ENCODE measurements at places on chromosomes 4 and X.

- DNase-seq = no peak
These were observed 1597.8 kb upstream of the PCDH10 start for GRCh38 chr4:131551306-131551705.

- no peak for DNase-seq
These were observed 32.1 kb upstream of the RAPGEF2 start for GRCh38 chr4:159070742-159071141.

DNA sequence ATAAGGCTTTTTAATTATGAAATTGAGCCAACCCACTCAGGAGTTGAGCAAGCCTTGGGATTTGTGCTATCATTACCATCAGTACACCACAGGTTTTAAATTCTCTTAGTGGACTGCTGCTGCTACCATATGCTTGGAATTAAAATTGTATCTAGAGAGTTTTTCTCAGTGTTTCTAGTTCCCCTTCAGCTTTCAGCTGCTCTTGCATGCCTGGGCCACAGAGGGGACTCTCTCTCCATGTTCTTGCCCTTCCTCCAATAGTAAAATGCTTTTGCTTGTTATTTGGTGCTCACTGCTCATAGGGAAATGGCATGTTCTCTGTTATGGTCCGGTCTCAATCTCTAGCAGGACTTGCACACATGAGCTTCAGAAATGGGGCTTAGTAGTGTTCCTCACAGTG lies 101.9 kb downstream of the IGSF1 start:
- no peak for DNase-seq

DNA sequence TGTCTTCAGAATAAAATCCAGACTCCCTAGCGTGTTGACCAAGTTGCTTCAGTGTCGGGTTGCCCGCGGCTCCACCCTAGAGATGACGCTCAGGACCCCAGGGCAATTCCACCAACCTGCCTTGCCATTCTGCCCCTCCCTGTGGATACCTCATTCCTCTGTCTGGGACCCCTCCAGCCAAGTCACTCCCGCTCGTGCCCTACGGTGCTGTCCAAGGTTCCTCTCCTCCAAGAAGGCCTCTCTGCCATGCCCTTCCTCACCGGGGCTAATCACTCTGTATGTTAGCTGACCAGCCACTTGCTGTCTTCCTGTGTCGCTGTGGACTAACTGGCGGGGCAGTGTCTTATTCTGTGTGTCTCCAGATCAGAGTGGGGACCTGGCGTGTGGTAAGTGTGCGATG lies 46.6 kb downstream of the TENM3 start:
- no peak for DNase-seq

DNA sequence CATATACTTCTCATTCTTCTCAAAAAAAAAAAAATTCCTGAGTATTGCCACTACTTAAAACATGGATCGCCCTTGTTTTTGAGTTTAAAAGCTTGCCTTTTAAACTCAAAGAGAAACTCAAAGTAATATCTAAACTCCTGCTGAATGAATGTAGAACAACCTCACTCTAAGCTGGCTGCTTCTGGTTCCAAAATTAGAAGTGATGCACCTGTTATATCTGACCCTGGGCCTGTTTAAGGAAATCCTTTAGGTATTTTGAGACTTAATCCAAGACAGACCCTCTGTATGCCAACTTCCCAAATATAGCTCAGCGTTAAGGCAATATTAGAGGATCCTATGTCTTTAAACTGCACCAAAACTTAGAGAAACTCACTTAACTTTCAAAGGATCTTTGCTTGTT lies 1.8 kb upstream of the OTUD4 start:
- DNase-seq = no peak

DNA sequence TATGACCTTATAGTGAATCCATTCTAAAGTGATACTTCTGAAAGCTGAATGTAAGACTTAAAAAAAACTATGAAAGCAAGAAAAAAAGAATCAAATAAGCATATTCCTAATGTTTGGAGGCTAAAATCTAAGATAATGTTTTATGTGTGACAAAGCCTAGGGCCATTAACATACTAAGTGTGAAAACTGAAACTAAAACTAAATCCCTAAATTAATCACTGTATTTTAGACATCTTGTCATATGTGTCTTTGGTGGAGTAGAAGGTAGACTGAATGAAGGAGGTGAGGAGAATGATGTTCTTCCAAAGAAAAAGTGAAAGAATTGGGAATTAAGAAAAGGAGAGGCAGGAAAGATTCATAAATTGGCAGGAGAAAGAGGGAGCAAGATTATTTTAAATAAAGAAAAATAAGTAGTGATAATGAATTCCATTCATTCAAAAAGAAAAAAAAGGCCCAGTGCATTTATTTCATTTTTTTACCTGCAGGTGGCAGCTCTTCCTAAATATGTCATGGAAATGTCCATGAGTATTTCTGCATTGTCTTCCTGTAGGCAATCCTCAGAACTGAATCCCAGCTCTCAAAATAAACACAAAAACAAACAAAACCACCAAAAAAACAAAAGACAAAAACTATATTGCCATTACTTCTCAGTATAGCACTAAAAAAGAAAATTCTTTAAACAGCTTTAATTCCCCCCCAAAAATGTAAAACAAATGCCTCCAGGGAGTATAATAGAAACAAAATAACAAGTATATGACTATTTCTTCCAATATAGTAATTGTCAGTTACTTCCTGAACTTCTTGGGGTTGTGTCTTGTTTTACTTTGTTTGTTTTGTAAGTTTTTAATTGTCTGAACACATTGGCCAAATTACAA lies 17.0 kb upstream of the AP1AR start:
- no peak for DNase-seq

DNA sequence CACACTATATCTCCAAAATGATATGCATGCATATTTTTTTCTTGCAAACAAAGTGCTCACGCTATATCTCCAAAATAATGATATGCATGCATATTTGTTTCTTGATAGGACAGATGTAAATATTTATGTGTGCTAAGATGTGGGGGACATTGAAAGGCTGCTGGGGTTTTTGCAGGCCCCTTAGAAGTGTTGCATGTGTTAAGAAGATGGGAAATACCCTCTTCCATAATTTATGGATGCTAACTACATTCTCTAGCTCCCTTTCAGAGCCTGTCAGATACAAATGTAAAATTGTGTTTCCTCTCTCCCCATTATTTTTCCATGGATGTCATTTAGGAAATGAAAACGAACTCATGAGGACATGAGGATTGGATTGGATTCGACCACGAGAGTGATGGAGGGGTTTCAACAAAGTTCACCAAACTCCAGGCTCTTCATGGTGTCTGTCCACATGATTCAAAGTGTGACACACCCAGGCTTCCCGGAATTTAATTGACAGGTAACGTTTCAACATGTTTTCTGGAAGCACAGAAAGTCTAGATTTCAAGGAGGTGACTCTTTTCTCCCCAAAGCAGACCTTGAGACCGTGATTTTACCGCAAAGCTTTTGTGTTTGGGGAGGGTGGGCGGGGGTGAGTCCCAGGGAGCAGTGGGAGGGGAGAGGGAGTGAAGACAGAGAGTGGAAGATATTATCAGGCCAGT lies 94.4 kb upstream of the CD99 start:
- no peak for DNase-seq

- no peak for DNase-seq
These were observed 118.2 kb downstream of the EPHA5 start for GRCh38 chr4:65552057-65552456.

DNA sequence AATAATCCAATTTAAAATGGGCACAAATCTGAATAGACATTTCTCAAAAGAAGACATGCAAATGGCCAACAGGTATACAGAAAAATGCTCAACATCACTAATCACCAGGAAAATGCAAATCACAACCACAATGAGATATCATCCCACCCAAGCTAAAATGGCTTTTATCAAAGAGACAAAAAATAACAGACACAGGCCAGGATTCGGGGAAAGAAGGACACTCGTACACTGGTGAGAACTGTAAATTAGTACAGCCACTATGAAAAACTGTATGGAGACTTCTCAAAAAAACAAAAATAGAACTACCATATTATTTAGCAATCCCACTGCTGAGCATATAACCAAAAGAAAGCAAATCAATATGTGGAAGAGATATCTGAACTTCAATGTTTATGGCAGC lies 8.5 kb downstream of the SPP1 start:
- DNase-seq = no peak

Data from stimulated activated CD8-positive, alpha-beta memory T cell treated with anti-CD3 and anti-CD28 coated beads, Interleukin-15, amount 100 ng/mL, for 48 hours (primary cell).